Amniotic stem cell (primary cell): ENCODE measurements at places on chromosomes 4 and X.

DNA sequence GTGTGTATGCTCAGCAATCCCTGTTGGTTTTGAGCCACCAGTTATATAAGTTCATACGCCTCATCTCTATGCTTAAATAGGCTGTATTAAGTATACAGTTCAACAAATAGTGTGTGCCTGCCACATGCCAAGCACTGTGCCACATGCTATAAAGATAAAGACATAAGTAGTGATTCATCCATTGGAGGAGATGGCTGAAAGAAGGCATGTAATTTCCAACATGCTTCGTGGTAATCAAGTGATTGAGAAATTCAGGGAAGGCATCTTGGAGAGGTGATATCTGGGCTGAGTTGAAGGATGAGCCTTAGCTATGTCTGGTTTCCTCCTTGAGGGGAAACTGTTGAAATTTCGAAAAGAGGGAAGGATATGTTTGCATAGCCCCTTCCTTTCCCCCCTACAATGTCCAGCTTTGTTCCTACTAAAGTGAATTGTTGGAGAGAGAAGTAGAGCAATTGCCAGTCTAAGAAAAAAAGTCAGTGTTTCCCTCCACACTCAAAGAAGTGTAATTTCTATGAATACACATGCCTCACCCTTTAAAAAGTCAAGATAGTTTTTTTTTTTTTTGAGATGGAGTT, 96.5 kb downstream of the ARHGAP10 start:
- no peak for DNase-seq

DNA sequence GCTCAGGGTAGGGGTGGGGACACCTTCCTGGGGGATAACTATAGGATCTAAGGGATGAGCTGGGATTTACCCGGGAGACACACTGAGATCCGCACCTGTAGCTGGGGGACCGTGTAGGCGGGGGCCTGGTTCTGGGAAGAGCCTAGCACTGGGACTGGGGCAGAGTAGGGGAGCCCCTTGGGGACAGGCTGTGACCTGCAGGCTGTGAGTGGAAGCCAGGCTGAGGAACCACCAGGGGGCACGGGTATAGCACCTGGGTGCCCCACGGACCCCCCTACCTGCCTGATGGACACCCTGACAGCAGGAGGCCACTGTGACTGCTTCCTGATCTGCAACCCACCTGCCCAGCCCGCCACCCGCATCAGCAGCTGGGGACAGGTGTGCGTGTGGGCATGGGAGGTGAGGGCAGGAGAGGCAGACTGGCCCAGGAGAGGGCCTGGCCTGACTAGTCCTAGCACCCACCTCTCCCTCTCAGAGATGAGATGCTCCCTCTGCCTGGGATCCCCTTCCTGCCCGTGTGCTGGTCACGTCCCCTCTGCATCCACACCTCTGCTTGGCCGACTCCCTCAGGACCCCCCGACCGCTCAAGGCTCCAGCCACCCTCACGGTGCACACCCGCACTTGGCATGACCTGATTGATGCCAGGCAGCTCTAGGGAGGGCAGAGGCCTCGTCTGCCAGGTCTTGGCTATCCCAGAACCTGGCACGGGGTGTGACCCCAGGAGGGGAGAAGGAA, 94.2 kb upstream of the NKX1-1 start:
- DNase-seq, result no peak

GRCh38 chr4:71212216-71212615, 126.6 kb upstream of the SLC4A4 start:
- DNase-seq, result no peak

DNA sequence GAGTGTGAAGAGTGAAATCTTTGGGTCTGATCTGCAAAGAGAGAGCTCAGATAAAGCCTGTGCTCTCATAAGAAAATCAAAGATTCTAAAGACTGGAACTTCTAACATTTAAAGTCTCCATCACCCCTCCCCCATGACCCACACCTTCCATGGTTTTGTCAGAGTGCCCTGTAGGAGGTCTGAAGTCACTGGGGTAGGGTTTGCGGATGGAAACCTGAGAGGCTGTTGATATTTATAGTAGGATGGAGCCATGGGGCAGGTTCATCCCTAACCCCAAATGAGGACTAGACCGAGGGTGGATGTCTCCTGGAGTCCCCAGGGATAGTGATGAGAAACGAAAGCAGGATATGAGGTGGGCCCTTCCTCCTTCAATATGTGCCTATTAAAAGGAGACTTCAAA, 28.4 kb upstream of the NLGN4X start:
- DNase-seq, result no peak

- no peak for DNase-seq
Observed at GRCh38 chr4:10225096-10225495, 108.5 kb upstream of the WDR1 start.

DNA sequence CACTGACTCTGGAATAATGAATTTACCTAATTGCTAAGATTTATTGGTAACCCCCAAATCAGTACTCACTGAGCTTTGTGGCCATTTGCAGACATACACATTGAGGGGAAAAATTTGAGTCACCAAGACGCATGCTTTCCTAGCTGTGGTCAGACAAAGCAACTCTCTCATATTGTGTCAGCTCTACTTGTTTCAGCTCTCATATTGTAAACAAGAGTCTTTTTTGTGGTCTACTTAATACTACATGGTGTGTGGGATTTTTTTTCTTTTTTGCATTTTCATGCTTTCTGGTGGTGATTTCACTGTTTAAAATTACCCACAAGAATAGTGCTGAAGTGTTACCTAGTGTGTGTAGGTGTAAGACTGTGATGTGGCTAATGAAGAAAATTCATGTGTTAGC, 428.2 kb upstream of the GALNT7 start:
- DNase-seq, result no peak

DNA sequence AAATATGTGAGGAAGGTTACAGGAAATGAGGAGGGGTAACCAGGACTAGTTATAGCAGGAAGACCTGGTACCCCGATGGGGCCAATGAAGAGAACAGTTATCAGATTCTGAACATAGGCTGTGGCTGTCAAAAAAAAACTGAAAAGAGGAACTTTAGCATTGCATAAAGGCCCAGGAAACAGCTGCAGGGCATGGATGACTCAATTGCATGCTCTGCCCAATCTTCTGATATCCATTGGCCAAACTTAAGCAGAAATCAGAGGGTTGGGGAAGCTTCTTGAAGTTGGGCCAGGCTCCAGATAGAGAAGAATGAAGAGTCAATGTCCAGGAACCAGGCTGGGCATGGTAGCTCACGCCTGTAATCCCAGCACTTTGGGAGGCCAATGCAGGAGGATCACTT, 1222.4 kb upstream of the PRKX start:
- DNase-seq, result no peak

DNA sequence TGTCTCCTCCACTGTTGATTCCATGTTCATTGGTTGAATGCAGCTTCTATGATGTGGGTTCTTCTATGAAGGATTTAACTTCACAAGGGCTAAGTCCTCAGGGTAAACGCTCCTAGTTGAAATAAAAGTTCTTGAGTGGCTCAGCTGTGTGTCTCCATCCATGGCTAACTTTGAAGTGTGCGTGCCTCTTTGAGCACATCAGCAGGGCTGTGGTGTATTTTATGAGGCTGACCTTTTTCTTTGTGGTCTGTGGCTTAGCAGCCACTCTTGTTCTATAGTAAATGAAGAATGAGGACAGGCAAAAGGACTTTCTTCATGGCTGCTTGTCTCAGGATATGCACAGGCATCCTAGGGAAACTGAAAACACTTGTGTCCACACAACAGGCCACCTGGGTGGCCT, 88.5 kb downstream of the KIT start:
- no peak for DNase-seq

DNA sequence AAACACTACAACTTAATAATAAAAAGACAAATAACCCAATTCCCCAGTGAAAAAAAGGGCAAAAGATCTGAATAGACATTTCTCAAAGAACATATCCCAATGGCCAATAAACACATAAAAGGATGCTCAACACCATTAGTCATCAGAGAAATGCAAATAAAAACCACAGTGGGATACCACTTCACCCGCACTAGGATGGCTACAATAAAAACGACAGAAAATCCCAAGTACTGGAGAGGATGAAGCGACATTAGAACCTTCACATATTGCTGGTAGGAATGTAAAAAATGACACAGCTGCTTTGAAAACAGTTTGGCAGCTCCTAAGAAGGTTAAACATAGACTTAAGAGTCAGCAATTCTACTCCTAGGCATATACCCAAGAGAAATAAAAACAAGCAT, 140.6 kb upstream of the ARX start:
- DNase-seq, result no peak

DNA sequence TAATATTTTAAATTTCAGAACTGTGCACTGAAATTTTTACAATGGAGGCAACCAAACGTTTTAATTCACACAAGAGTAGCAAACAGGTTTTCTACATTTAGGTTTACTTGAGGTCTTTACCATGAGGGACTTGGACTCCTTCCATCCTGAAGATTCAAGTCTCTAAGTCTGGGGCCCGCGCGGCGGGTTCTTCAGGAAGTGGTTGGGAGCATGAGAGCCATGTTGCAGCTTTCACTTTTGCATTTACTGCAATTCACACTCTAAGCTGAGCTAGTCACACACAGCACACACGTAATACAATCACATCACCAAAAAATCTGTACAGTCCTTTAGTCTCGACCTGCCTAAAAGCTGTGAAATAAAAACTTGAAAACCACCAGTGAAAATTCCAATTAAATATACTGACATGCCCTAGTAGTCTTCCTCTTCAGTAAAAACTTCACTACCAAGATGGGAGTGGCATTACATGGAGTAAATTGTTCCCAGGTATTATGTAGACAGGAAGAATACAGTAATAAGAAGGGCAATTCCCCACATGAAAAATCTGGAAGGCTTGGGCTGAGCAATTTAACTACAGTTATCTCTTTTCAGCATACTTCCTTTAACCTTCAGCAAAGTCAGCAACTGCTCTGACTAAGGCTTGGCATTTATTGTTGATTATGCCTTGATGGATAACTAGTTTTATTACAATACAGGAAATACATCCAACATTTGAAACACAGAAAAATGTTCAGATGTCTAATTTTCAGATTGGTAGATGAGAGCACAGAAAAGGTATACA, 571.1 kb upstream of the DIPK2B start:
- peak; percentile 17 for DNase-seq

DNA sequence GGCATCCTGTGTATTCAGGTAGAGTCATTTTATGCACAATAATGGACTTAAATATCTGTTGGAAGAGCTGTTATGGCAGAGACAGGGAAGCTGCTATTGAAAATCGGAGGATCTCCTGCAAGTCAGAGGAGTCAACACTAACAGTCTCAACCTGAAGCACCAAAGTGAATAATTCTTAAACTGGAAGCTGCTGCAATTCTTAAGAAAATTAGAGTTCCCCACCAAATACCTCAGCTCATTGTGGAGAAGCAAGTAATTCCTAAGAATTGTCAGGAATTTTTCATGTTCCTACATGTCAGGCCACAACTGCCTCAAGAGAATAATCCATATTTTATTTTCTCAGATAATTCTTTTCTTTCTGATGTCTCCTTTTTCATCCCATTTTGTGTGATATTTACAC, 892.6 kb upstream of the LCORL start:
- no peak for DNase-seq

DNA sequence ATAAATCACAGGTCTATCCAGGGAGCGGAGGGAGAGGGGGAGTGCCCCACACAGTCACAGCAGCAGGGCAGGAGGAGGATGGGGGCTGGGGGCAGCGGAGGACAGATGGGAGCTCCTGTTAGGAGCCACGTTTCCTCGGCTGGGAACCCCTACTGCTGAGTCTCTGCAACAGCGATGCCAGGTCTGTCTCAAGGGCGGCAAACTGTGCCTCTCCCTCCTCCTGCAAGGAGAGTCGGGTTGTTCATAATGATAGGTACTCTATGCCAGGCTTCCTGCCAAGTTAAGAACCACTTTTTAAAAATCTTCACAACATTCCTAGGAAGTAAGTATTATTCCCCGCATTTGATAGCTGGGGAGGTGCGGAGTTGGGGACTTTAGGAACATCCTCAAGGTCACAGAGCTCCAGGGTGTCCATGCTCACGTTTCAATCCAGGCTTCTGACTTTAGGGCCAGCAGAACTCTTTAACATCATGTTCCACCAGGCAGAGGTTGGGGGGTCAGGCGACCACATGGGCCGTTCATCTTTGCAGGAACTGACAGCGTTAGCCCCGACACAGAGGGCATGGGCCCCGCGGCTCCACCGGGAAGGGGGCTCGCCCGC, 98.3 kb upstream of the MAML3 start:
- DNase-seq, result no peak
